Stimulated activated CD4-positive, alpha-beta T cell treated with anti-CD3 and anti-CD28 coated beads, Interleukin-12 subunit alpha, Interleukin-12 subunit beta, amount 100 ng/mL, for 24 hours (primary cell): ENCODE measurements at places on chromosomes 1 and 21.

- no peak for DNase-seq
Observed at GRCh38 chr1:48107516-48107915, 110.3 kb upstream of the TRABD2B start.

- DNase-seq, result no peak
Observed at GRCh38 chr1:216044538-216044937, 378.7 kb downstream of the USH2A start.

GRCh38 chr1:59360170-59360569 is 63.3 kb downstream of the FGGY start:
- no peak for DNase-seq

GRCh38 chr1:92774407-92774806 is 10.5 kb downstream of the EVI5 start:
- no peak for DNase-seq

DNA sequence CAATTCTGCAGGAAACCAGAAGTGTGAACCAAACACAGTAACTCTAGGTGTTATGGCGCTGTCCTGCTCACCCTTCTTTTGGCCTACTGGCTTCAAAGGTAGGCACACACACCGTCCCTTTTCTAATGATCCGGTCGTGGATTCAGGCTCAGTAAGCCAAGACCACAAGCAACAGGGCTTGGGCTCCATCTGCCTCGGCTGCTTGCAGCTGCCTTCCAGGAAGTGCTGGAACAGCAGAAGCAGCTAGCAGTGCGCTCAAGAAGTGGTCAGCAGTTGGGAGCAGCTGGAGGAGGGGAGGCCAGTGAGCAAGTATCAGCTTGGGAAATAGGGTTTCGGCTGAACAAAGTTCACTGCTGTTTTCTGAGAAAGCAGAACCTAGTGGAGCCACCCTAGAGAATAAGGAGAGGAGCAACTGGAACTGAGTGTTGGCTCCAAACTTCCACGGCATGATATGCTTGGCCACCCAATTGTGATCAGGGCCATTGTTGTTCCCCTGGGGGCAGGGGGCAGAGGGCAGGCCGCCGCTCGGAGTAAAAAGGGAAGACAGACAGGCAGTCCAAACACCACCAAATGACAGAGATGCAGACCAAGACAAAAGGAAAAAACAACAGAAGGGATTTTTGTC is 173.4 kb downstream of the TOMM20 start:
- no peak for DNase-seq

DNA sequence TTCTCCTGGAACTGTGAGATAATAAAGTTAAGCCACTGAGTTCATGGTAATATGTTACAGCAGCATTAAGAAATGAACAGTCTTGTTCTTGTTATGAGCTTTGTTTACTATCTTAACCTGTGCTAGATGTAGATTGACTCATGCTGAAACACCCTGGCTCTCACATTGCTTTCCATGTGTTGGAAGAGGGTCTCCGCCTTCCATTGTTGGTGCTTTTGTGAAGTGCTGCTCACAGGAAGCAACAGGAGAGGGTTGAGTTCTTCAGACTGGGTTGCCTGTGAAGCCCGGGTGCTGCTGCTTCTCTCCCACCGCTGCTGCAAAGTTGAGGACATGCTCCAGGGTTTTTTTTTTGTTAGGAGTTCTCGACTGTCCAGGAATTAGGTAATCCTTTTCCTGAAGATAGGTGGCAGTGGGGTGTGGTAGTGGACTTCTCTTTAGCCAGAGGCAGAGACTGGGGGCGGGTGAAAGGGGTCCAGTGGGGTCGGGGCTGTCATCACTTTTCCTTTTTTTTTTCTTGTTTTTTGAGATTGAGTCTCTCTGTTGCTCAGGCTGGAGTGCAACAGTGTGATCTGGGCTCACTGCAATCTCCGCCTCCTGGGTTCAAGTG is 28.7 kb upstream of the HMGN1 start:
- no peak for DNase-seq

DNA sequence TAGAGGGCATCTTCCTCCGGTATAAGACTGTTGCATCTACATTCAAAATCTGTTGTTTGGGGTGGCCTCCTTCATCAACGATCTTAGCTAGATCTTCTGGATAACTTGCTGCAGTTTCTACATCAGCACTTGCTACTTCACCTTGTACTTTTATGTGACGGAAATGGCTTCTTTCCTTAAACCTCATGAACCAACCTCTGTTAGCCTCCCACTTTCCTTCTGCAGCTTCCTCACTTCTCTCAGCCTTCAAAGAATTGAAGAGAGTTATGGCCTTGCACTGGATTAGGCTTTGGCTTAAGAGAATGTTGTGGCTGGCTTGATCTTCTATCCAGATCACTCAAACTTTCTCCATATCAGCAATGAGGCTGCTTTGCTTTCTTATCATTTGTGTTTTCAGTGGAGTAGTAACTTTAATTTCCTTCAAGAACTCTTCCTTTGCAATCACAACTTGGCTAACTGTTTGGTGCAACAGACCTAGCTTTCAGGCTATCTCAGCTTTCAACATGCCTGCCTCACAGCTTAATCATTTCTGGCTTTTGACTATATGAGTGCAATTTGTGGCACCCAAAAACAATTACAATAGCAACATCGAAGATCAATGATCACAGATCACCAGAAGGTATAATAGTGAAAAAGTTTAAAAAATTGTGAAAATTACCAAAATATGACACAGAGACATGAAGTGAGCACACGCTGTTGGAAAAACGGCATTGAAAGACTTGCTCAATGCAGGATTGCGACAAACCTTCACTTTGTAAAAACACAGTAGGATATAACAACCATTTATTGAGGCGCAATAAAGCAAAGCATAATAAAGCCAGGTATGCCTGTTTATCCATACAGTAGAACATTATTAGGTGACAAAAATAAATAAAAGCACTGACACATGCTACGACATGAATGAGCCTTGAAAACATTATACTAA is 56.7 kb upstream of the GFI1 start:
- no peak for DNase-seq

DNA sequence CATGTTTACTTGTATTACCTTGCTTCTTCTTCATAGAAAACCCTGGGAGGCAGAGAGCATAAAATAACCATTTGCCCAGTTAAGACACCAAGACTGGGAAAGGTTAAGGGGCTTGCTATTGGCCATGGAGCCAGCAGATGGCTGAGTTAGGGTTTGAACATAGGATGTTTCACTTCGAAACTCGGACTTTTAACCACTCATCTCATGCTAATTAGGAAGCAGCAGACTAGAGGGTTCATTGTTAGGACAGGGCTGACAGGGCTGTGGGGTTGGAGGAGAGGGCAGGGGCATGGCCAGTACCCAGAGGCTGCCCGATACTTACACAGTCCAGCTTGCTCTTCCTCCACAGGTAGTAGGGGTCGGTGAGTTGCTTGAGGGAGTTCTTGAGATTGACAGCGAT is 17.0 kb downstream of the SLC26A9 start:
- DNase-seq, result no peak

DNA sequence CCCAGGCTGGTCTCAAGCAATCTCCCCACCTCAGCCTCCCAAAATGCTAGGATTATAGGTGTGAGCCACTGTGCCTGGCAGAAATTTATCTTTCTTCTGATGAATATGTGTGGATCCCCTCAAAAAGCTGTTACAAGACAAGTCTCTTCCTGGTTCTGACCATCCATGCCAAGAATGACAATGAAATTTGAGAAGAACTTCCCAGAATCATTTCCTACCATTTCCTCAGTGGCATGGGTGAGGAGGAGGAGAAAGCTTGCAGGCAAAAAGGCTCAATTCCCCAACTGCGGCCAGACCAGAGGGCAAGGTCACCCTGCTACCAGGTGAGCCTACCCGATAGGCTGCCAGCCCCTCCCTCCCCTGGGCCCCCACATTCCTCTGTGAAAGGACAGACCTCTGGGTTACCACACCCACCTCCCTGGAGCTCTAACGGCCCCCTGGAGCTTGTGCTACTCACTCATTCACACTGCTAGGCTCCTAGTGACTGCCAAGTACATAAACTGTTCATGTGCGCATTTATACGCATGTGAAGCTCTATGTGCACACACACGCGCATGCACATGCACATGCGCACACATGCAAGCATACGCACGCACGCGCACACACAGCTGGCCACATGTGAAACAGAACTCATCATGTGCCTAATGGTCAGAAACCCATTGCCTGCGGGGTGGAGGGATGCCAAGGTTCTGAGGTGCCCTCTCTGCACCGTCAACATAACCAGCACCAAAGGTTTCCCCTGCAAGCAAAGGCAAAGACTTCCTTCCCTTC is 17.0 kb downstream of the MRAP start:
- DNase-seq, result no peak

DNA sequence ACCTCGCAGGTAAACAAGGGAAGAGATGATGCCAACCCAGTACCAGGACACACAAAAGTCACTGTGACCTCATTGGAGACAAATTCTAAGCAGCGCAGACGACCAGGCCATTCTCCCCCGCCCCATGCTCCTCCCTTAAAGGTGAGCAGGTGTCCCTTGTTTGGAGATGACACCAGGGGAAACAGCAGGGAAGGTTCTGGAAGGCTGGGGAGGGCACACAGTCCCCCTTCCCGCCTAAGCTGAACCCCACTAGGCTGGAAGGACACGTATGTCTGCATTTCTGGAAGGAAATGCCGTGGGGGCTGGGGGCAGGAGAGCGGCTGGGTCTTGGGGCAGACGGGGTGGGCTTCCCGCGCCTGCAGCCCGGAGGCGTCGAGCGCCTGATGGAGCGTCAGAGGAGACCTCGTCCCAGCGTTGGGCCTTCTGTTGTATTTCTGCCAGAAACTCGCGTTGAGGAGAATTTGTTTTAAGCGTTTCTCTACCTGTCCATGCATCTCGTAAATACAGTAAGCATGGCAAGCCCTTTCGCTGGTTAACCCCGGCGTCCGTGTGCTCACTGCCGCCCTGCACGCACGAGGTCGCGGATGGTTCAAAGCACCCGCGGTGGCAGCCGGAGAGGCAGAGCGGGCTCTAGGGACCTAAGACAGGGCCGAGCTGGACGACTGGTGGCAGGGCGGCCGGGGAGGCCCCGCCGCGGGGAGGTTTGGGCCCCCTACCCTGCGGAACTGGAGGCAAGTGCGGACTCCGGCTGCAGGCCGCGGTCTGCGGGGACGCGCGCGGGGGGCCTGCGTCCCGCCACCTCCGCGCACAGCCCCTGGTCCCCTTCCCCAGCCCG is 1.2 kb upstream of the LHX4 start:
- no peak for DNase-seq

- DNase-seq, result no peak
Observed at GRCh38 chr21:44295646-44296045, 4.2 kb upstream of the PFKL start.

DNA sequence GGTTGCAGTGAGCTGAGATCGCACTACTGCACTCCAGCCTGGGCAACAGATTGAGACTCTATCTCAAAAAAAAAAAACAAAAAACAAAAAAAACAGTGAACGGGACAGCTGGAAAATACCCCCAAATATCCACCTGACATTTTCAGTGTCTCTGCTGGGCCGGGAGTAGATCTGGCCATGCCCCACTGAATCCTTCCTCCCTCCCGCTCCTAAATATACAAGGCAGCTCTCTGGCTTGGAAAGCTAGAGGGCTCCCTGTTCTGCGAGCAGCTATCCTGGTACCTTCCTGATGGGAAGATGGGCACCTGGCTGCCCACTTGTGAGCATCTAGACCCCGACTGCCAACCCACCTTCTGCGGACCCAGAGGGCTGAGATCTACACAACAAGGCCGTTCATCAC is 21.4 kb downstream of the SPSB1 start:
- no peak for DNase-seq

DNA sequence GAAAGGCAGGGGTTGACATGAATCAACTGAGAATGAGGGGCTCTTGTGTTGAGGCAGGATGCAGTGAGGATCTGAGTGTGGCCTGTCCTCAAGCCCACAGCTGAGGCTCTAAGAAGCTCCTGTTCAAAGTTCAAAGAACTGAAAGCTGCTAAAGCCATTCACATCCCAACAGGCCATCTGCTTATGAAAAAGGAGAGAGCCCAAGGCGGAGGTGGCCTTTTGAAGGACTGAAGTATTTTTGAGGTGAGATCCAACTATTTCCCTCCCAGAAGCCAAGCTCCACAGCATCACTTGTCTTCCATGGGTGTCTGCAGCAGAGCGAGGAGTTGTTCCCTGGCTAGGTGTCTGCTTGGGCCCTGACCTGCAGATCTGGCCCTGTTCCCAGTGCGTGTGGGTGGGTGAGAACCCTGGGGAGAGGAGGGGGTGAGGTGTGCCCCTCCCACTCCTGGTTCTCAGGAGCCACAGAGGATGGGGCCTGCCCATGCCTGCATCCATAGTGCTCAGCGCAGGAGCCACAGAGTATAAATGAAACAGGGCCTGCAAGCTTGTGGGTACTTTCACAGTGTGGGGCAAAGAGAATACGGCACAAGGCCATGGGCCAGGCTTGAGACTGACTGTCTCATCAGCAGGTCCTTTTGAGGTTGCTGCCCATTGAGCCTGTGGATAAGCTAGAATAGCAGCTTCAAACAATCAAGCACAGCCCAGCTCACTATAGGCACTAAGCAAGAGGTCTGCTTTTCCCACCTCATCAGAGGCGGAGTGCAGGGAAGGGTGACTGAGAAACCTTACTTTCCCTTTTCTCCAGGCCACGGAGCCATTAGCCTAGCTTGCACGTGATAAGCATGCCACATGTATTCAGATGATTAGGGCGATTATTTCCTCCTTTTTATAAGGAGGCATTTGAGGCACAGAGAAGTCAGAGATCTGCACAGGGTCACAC is 15.7 kb downstream of the REG4 start:
- DNase-seq, result no peak

- no peak for DNase-seq
Observed at GRCh38 chr1:242813490-242814091, 289.1 kb upstream of the PLD5 start.

- no peak for DNase-seq
Observed at GRCh38 chr1:187817782-187818181, 989.0 kb downstream of the PLA2G4A start.

DNA sequence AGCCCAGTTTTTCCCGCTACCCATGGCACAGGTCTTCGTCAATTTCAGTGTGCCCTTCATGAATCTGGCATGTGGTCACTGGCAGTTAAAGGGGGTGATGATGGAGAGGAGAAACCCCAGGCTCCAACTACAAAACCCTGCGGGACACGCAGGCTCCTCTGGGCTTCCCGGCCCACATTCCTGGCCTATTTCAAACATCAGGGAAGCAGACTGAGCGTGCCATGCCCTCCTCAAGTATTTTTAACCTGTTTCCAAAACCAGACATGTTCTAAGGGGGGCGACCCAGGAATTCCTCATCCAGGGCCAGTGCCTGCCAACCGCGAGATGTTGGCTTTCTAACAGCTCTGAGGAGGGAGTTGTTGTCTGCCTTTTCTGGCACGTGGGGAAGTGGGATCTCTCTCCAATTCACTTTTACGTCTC is 85.1 kb downstream of the CAPZB start:
- no peak for DNase-seq
